ENCODE measurements at places on chromosomes 13 and 19. TPM values are rescaled to one million over a fixed set of nuclear protein-coding genes. Genes with fewer than 3 reads are reported as not detected.

Gene ZNF534
- not detected for total RNA-seq

Gene GPR12
- total RNA-seq = not detected

Gene KLK3
- total RNA-seq = not detected

Gene LILRB1
- total RNA-seq = not detected

Gene ZNF610
- not detected for total RNA-seq

Gene ZNF576
- total RNA-seq = 14.5 TPM
